ENCODE measurements at places on chromosomes 5 and 9.

GRCh38 chr5:38274370-38274769 lies 16.0 kb downstream of the EGFLAM start:
- DNase-seq = no peak

GRCh38 chr9:109238125-109238524 lies 71.1 kb upstream of the FRRS1L start:
- DNase-seq = no peak

DNA sequence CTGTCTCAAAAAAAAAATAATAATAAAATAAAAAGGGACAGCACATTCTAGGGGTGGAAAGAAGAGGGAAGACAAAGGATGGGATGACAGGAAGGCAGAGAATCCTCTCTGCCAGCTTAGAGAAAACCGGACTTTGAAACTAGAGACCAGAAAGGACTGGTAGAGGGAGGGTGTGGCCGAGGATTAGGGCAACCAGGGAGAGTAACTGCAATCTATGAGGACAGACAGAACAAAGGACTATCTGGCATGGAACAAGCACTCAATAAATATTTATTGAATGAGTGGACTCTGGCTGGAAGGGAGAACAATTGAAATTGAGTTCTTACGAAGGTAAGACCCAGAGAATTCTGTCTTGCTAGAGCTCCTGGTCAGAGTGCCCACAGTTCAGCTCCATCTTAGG lies 2.4 kb downstream of the GBA2 start:
- no peak for DNase-seq

DNA sequence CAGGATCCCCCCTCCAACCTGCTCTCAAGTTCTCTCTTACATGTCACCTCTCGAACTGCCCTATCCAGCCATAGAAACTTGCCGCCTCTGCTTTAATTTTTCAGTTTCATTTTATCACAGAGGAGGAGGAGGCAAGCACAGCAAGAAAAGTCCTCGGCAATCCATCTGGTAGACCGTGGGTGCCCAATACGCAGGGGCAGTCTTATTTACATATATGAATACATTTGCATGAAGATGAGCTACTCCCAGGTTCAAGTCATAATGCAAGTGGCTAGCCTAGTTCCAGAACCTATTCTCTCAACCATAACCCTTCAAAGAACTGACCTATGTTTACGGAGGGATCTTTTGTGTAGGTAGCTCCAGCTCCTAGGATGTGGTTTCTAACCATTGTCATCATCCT lies 223.2 kb upstream of the PANK3 start:
- no peak for DNase-seq

- no peak for DNase-seq
These were observed 223.4 kb upstream of the FAM174A start for GRCh38 chr5:100311806-100312205.

Measured in fibroblast of gingiva (primary cell).